ENCODE measurements at places on chromosomes 2 and 18.

DNA sequence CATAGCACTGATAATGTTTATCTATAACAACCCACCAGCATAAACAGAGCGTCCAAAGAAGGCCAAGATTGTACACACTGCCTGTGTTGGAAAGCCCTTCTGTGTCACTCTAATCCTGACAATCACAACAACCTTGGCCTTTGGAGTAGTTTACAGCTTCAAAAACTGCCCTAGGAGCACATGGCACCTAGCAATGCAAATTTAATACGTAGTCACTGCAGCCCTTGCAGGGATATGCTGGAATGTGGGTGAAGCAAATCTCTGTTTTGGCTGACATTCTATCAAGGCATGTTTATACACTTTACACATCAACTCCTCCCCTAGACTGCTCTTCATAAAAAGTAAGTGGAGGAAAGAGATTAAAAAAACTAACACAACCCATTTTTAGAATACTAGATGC is 66.8 kb downstream of the GRB14 start:
- DNase-seq: no peak

- no peak for DNase-seq
Measured at GRCh38 chr2:18787726-18788125, 198.4 kb upstream of the NT5C1B start.

- DNase-seq: no peak
Measured at GRCh38 chr2:222055328-222055727, 243.5 kb downstream of the PAX3 start.

GRCh38 chr2:41880561-41881243 is 167.1 kb upstream of the PKDCC start:
- no peak for DNase-seq

DNA sequence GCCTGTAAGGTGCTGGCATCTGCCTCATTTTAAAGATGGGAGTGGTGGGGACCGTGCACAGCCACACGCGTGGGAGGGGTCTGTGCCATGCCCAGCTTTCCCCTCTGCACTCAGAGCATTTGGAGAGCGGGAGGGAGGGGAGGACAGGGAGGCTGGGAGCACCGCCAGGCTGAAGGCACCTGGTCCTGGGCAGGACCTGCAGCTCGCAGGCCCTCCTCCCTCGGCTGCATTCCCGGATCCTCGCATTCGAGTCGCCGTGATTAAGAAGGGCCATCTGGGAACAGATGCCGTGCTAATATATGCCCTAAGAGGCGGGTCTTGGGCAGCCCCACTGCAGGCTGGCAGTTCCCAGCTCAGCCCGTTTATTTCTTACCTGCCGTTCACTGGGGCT is 84.0 kb downstream of the PTGR3 start:
- no peak for DNase-seq

GRCh38 chr2:53942280-53942679 is 28.5 kb downstream of the PSME4 start:
- no peak for DNase-seq

DNA sequence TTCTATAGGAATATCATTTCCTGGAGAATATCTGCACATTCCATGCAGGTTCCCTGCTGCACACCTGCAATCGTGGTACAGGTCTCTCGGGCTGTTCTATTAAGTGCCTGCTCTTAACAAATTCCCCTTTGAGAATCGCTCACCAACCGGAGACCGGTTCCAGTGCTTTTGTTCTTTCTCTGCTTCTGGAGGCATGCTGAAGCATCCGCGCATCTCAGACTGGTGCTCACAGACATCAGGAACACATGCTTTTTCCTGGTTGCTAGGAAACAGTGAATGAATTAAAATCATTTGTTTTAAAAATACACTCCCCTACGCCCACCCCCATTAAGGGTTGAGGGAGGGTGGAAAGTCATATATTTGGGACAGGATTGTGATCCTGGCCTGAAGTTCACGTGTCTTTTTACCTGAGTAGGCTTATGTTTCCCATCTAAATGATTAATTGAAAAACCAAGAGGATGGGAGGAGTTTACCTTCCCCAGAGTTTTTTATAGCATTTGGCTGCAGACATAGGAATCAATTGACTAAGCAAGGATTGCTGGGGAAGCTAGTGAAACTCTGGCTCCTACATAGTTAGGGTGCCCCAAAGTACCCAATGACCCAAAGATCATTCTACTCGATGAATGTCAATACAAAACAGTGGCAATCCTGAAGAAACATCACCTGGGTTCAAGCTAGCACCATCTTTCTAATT is at the start of gene C2orf80:
C2orf80 (minus strand) TSS at position 221 of the 694 bp plus-strand sequence. CDS start 3,044 bp downstream, outside the sequence.
- DNase-seq: no peak

DNA sequence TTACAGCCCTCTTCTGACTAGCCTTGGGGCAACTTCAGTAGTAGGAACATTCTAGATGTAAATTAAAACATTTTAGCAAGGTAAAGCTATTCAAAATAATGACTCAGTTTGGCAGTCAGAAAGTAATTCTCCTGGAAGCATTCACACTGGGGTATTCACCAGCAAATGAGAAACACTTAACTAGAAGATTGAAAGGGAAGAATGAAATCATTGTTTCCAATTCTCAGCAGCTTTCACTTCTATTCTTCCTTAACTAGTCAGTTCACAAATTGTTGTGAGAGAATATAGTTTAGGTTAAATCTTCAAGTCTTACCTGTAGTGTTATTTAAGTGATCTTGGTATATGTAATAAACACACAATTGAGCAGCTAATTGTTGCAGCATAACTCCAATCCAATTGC is 1135.6 kb upstream of the FAM98A start:
- DNase-seq: no peak

DNA sequence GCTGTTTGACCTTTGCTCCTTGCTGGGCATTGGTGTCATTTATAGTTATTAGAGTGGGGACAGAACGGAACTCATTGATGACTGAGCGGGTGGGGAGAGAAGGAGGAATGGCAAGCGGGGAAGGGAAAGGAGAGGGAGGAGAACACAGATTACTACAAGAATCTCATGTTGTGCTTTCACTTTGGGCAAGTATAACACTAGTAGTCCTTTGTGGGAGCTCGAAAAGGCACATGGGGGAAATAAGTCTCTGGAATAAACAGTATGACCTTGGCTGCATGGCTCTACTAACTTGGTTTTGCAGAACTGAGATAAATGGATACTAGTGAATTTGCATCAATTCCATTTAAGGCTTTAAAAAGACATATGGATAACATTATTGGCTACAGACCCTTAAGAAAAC is 161.7 kb upstream of the NABP1 start:
- DNase-seq: no peak

- DNase-seq: no peak
Measured at GRCh38 chr18:10743766-10744165, 217.9 kb downstream of the NAPG start.

DNA sequence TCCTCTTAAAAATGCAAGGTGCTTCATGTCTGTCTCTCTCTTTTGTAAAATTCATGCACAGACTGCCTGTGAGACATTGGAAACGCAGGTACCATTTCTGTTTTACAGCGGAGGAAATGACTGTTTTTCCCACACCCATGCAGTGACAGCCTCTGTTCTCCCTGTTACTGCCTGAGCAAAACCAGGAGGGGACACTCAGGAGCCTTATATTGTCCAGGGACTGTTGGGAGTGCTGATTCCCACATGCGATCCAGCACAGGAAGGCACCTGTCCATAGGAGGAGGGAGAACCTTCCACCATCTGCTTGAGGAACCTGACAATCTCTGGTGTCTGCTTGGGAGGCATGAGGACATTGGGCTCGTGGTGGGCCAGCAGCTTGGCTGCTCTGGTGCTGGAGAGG is 36.9 kb upstream of the RAB6D start:
- no peak for DNase-seq

- DNase-seq: no peak
Measured at GRCh38 chr18:7567474-7568425, 634 bp downstream of the PTPRM start.

DNA sequence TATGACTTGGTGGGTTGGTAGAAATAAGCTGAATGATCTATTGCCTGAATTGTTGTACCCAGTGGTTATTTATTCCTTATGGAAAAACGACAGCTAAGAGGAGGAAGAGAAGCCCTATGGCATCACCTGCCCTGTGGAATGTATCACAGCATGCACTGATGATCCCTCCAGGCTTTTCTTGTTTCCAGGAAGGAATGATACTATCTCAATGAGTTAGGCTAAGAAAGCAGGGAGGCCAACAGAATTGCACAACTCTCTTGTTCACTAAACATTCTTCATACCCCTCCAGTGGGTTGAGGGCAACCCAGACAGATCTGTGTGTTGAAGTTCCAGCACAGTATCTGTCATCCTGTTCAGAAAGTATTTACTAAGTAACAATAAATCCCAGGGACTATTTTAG is 1001.7 kb upstream of the GYPC start:
- no peak for DNase-seq

- no peak for DNase-seq
Measured at GRCh38 chr2:238927746-238928519, 80.0 kb downstream of the TWIST2 start.

DNA sequence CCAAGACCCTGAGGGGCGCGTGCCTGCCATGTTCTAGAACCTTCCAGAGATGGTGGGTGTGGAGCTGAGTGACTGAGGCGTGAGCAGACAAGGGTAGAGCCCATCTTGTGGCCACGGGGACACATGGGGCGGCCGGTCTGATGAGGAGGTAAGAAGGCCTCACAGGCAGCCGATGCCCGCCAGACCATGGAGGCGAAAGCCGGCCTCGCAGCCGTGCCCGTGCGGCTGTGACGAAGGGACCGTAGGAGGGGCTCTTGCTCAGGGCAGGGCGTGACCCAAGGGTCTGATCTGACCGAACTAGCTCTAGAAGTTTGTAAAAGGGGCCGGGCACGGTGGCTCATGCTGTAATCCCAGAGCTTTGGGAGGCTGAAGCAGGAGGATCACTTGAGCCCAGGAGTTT is 19.6 kb downstream of the D2HGDH start:
- DNase-seq: no peak

GRCh38 chr2:63818271-63818670 is 23.4 kb upstream of the UGP2 start:
- no peak for DNase-seq

DNA sequence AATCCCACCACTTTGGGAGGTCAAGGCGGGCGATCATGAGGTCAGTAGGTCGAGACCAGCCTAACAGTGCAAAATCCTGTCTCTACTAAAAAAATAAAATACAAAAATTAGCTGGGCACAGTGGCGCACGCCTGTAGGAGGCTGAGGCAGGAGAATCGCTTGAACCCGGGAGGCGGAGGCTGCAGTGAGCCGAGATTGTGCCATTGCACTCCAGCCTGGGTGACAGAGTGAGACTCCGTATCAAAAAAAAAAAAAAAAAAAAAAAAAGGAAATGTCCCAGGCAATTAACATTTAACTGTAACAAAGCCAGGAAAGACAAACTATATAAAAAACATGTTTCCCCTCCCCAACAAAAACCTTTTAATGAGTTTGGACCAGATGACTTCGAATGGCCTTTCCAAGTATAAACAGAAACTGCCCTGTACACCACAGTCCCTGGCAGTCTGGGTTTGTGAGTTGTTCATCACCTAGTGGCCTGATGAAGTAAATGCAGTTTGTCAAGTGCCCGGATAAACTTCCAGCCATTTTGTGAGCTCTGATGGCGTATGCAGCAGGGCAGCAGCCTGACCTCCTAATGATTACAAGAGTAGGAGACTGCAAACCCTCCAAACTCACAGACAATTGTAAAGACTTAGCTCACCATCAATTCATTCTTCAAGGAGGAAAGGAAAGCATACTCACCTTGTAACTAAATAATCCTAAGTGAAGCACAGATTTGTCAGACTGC is 16.6 kb upstream of the PCBP1 start:
- peak; percentile 10 for DNase-seq

GRCh38 chr2:24253303-24253919 is 78.6 kb downstream of the FAM228A start:
- DNase-seq: no peak

DNA sequence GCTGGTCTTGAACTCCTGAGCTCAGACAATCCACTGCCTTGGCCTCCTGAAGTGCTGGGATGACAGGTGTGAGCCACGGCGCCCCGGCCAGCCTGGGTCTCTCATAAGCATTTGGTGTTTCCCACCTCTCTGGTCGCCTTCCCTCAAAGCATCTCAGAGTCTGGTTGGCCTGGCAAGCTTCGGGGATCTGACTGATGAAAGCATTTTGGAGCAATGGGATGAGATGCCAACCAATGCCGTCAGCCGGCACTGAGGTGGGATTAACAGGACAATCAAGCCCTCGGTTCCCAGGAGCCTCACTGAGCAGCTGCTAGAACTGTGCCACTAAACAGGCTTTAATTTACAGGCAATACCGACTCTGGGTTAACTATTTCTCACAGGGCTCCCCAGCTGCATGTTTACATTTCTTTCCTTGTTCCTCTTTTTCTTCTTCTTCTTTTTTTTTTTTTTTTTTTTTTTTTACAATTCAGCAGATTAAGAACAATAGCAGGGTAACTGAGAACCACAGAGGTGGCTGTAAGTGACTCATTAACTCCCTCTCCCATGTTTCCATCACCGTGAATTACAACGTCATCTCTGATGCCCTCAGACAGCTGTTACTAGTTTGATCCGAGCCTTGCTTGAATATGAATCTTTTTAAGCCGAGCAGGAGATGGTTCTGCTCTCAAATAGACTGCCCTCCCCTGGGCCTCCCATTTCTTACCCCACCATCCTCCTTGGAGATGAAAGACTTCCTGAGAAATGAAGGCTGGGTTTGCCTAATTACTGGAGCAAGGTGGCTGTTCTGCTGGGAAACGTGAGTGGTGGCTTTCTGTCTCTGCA is 37.9 kb downstream of the ODC1 start:
- no peak for DNase-seq

- DNase-seq: no peak
Measured at GRCh38 chr2:126866451-126866850, 32.2 kb upstream of the TEX51 start.
